Activated CD4-positive, alpha-beta T cell treated with anti-CD3 and anti-CD28 coated beads, Interleukin-2, amount 50 U/mL, for 48 hours (primary cell): ENCODE measurements at places on chromosomes 13 and 19.

DNA sequence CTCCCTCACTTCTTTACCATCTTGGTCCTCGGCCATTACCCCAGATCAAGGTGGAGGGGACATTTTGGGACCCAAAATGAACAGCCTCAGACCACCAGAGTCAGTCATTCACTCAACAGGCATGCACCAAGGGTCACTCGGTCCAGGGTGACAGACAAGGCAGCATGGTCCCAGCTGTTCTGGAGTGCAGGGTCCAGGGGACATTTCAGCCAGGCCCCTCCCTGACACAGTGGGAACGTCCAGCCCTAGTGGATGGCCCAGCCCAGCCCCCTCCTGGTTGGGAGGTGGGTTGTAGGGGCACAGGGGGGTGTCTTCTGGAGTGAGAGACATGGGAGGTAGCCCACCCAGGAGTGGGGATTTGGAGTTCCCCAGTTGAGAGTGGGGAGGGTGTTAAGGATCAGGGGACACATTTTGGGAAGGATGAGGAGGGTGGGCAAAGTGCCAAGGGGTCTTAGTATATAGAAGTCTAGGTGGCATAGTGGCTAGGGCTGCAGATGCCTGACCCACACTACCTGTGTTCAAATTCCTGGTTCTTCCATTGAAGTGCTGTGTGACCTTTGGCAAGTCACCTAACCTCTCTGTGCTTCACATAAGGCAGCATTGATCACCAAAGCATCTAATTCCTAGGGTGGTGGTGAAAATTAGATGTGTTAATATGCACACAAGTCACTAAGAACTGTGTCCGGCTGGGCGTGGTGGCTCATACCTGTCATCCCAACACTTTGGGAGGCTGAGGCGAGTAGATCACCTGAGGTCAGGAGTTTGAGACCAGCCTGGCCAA is 2.5 kb upstream of the FCER2 start:
- no peak for DNase-seq

- no peak for DNase-seq
Measured at GRCh38 chr19:55173186-55173713, 6.8 kb upstream of the DNAAF3 start.

GRCh38 chr13:70473907-70474306 is 365.7 kb upstream of the KLHL1 start:
- DNase-seq = no peak

GRCh38 chr13:90534617-90535370 is 812.7 kb upstream of the MIR17HG start:
- no peak for DNase-seq

DNA sequence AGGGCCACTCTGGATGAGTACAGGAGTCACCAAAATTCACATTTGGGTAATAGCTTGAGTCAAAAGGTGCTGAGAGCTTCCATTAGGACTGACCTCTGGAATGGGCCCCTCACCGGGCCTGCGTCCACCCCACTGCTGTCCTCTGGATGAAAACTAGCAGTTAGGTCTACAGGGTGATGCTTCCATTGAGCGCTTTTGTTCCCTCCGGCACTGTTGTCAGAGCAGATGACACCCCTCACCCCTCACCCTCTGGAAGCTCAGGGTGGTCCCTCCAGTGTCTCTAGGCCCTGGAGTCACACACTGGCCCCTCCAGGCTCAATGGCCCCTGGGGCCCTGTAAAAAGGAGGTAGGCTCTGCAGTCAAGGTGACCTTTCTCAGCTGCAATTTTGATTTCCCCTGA is 187.8 kb upstream of the GPR12 start:
- DNase-seq = no peak

GRCh38 chr13:24742977-24743376 is 21.0 kb upstream of the RNF17 start:
- no peak for DNase-seq

GRCh38 chr13:41700790-41701310 is 243.5 kb downstream of the RGCC start:
- DNase-seq = no peak

- DNase-seq = no peak
Measured at GRCh38 chr13:109778102-109778542, 8.3 kb downstream of the IRS2 start.

- DNase-seq = no peak
Measured at GRCh38 chr19:53532362-53532761, 5.6 kb upstream of the ZNF331 start.

GRCh38 chr13:44769686-44770085 is 193.6 kb upstream of the TSC22D1 start:
- DNase-seq = no peak

- DNase-seq = peak; percentile 30
Measured at GRCh38 chr19:27774827-27775226, 1438.1 kb downstream of the UQCRFS1 start.

GRCh38 chr13:103965506-103966243 is 899.5 kb upstream of the SLC10A2 start:
- no peak for DNase-seq

DNA sequence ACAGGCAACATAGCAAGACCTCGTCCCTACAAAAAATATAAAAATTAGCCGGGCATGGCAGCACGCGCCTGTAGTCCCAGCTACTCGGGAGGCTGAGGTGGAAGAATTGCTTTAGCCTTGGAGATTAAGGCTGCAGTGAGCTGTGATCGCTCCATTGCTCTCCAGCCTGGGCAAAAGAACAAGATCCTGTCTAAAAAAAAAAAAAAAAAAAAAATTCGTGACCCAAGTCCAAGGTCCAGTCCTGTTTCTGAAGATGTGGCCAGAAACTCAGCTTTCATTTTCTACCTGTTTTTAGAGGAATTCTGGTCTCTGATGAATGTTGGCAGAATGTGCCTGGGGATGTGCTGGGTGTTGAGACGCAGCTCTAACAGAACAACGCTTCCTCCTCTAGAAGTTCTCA is 1.9 kb upstream of the PGPEP1 start:
- no peak for DNase-seq

DNA sequence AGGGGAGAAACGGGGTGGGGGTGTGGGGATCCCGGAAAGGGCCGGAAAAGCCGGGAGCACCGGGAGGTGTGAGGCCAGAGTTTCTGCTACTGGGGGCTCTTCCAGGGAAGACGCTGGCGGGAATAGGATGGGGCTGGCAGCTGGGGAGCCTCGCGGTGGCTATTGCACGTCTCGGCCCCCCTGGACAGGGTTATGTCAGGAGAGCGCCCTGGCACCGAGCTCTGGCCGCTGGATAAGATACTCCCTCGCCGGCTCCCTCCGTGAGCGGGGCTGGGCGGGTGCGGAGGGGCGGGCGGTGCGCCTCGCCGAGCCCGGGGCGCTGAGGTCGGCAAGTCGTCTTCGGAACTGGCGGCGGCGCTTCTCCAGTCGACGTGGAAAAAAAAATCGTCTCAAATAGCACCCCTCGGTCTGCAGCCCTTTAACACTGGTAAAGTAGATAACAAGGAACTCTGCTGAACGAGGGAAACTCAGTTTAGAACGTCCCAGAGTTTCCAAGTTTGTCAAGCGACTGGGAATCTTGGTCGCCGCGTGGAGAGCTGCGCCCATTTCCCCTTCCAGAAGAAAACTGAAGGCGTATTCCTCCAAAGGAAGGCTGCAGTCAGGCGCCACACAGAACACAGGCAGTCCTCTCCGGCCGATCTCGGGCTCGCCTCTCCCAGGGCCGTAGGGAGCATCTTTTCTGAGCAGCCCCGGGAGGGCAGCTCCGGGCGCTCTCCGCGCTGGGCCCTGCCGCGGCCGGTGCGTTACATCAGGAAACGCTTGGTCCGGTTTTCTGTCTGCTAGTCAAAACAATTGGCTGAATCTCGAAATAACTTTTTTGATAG is 115.1 kb downstream of the KCNRG start:
- peak; percentile 31 for DNase-seq

DNA sequence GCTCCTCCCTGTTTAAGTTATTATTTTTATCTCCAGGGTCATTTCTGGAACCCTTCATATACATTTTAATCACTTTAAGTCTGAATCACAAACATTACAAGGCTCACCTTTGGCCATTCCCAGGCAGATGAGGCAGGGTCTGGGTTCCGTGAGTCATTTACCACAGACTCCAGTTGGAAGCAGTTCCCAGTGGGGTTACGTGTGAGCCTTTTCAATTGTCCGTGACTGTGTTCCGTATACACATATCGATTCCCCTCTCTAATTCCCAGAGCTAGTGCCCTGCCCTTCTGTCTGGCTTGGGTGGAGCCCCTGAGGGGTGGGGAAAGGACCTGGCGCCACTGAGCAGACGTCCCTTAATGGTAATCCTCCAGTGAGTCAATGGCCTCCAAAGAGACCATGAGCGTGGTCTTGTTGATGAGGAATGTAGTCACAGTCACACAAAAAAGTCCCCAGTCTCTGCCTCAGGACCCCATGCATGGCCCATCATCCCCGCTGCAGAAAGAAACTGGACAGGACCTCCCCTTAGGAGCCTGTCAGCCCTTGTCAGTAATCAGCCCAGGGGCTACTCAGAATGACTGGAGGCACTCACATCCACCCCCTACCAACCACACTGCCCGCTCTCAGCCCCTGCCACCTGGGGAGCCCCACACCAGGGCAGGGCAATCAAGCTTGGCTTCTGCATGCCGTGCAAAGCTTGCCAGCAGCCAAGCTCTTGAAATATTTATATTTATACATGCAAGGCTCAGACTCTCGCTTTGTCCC is 144.4 kb downstream of the ZIC5 start:
- DNase-seq = no peak

GRCh38 chr13:109779074-109779473 is 7.3 kb downstream of the IRS2 start:
- DNase-seq = peak; percentile 29

DNA sequence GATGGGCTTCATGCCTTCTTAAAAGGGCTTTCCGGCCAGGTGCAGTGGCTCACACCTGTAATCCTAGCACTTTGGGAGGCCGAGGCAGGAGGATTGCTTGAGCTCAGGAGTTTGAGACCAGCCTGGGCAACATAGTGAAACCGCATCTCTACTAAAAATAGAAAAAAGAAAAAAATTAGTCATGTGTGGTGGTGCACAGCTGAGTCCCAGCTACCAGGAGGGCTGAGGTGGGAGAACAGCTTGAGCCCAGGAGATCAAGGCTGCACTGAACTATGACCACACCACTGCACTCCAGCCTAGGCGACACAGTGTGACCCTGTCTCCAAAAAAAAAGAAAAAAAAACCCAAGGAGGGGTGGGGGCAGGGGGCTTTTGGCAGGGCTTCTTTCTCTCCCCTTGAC is 7.2 kb downstream of the CARS2 start:
- DNase-seq = no peak

- DNase-seq = peak; percentile 76
Measured at GRCh38 chr19:4730740-4731171, 7.1 kb upstream of the DPP9 start.

DNA sequence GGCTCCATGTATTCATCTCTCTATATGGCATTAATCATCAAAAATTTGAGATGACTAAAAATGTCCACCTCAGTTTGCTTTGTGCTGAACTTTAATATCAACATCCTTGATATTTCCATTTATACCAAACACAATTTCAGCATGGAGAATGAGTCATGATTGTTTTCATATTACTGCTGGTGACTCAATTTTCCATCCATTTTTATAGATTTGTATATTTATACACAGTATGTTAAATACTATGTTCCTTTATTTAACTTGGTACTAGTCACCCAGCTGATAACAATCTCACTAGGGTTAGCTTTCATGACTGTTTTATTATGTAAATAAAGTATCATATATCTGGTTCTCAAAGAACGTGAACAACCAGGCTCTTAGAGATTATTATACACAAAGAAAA is 1255.1 kb downstream of the SLITRK1 start:
- DNase-seq = no peak

DNA sequence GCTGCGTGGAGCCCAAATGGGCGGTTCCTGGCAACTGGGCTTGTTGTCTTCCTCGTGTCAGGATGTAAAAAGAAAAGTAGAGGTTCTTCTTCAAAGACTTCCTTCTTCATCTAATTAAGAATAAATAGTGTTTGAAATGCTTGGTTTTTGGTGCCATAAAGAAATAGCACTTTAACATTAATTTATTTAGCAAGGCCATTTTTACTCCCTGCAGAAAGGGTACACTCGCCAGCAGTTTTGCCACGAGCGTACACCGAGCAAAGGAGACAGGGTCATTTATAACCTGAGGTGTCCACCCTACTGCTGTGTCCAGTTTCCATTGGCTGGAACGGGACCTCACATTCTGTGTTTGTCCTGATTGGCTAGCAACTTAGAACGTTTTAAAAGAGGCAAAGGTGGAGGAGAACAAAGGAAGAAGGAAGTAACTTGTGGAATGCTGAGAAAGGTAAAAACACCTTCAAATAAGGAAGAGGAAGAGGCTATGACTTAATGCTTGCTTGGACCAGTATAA is 21.8 kb upstream of the OR10H1 start:
- DNase-seq = no peak

- no peak for DNase-seq
Measured at GRCh38 chr19:2806736-2807378, 12.8 kb upstream of the ZNF554 start.

DNA sequence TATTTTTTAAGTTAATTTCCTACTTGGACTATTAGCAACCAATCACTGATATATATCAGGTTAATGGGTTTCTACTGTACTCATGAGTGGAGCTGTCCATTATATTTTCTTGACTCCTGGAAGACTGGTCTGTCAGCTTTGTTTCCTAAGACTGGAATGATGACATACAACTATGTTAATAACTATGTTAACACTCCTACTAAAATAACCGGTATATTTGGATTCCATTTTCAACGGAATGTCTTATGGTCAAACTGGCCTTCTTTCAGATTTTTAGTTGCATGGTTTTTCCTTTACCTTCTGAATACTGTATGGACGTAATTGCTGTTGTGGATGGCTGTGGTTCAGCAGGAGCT is 45.8 kb upstream of the GPI start:
- DNase-seq = no peak

DNA sequence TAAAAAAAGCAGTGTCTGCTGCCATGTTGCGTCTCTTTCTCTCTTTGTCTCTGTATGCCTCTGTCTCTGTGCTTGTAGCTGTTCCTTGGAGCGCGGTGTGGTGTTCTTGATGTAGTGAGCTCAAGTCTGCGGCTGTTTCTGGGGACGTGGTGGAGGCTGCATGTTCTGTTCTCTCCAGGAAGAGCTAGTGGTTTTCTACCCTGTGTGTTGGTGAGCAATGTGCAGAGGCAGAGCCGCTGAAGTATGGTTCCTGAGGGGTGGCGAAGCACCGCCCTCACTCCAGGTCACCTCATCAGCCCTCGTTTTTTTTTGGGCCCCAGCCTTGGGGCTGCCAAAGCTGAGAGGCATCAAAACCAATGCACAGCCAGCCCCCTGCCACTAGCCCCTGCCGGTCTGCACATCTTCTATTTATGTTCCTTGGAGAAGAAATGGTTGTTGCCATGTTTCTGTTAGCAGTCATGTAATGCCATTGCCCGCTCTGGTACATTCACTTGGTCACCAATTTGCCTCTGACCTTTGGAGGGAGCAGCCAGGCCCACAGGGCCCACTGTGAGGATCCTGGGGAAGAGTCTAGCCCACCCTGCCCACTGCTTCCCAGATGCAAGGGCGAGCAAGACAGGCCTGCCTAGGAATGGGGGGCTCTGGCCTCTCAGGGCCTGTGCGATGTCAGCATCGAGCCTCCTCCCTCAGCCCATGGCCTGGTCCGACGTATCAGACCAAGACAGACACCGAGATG is 7.2 kb downstream of the HNRNPL start:
- DNase-seq = peak; percentile 54

- DNase-seq = no peak
Measured at GRCh38 chr13:19695829-19696228, 62.4 kb downstream of the MPHOSPH8 start.

GRCh38 chr19:7648265-7649014 is 11.5 kb downstream of the STXBP2 start:
- DNase-seq = no peak
